ENCODE measurements at places on chromosomes 12 and 14. TPM values are rescaled to one million over a fixed set of nuclear protein-coding genes. Genes with fewer than 3 reads are reported as not detected.

The FAM181A gene
- total RNA-seq: not detected

The KCNK10 gene
- not detected for total RNA-seq

The VPS37B gene
- total RNA-seq: 32.0 TPM

The LGR5 gene
- total RNA-seq: not detected

The MANSC1 gene
- 4.3 TPM for total RNA-seq

The SSTR1 gene
- not detected for total RNA-seq

The TSPAN19 gene
- total RNA-seq: 0.18 TPM

The CISTR gene
- not detected for total RNA-seq

The SAMD15 gene
- 2.2 TPM for total RNA-seq

The ZDHHC22 gene
- total RNA-seq: 0.11 TPM

The SLCO1A2 gene
- not detected for total RNA-seq

The EIF2S3B gene
- total RNA-seq: 0.60 TPM

The CELA1 gene
- not detected for total RNA-seq

The P2RX7 gene
- total RNA-seq: not detected

The DEPDC4 gene
- 1.4 TPM for total RNA-seq

The DACT1 gene
- total RNA-seq: 0.44 TPM

The TCL1A gene
- not detected for total RNA-seq

The PRPF40B gene
- 6.7 TPM for total RNA-seq

The RNASE3 gene
- not detected for total RNA-seq

The DEGS2 gene
- total RNA-seq: 1.6 TPM

The SFSWAP gene
- 30.9 TPM for total RNA-seq

The MYO1H gene
- total RNA-seq: not detected

Measured in A549 treated with RU486 at 1 μM for 4 hours (cell line).